ENCODE measurements at places on chromosomes 7 and 10.
A peak's percentile ranks its signal among the peaks of the same experiment; 100 is the strongest.

DNA sequence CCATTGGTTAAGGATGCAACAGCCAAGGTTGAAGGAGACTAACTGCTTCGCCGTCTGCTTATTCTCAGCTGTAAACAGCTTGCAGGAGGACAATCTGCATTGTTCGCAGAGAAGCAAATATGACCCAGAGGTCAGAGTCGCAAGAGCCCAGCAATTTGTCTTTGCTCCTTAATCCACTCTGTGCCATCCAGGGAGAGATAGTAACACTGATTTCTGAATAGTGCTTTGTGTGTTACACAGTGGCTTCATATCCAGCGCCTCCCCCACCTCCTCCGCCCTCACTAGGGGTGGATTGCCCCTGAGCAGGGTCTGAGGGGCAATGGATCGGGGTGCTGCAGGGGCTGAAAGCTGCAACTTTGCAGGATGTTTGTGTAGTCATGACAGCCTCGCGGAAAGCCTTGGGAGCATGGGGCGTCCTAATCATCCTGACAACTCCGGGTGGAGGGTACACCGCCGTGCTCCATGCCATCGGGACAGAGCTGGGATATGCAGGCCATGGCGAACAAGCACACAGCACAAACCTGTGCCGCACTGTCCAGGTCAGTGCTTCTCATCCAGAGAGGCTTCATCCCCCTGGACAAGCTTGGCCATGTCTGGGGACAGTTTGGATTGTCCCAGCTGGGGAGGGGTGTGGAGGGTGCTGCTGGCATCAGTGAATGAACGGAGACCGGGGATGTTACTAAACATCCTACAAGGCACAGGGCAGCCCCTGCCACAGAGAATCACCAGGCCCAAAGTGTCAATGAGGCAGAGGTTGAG is 103.1 kb upstream of the INSIG1 start:
- DNase-seq: no peak

DNA sequence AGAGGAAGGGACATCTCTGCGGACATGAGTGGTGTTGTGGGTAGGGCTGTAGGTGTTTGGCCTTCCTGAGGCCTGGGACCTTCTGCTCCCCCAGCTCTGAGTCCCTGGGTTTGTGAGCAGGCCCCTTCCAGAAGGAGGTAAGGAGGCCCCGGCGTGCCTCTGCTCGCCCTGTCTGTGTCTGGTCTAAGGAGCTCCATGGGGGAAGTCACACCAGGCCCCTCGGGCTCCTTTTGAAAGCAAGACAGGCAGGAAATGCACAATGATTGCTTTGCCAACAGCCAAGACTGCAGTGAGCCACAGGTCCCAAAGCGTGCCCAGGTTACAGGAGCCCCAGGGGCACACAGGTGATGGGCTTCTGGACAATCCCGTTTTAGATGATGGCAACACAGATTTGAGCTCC is 89.5 kb downstream of the FAM53B start:
- no peak for DNase-seq

GRCh38 chr7:16078076-16078952 is 343.0 kb downstream of the CRPPA start:
- DNase-seq: peak; percentile 23

- DNase-seq: no peak
These were observed 164.6 kb downstream of the PTEN start for GRCh38 chr10:88028072-88028471.

DNA sequence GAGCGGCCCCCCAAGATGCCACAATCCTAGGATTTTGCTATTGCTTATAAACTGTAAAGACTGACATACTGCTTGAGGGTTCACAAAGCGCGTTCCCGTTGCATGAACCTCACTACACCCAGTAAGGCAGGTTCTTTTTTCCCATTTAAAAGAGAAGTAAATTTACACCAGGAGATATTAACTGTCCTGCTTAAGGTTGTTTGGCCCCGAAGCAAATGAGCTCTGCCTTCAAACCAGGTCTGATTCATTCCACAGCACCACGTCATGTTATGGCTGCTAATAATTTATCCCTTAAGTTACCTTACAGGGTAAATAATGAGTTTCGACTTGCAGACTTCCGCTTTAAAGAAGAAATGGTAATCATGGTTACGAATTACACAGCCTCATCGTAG is 559 bp upstream of the FKBP14 start:
- no peak for DNase-seq

- DNase-seq: no peak
These were observed 22.9 kb downstream of the ASB13 start for GRCh38 chr10:5643346-5644067.

DNA sequence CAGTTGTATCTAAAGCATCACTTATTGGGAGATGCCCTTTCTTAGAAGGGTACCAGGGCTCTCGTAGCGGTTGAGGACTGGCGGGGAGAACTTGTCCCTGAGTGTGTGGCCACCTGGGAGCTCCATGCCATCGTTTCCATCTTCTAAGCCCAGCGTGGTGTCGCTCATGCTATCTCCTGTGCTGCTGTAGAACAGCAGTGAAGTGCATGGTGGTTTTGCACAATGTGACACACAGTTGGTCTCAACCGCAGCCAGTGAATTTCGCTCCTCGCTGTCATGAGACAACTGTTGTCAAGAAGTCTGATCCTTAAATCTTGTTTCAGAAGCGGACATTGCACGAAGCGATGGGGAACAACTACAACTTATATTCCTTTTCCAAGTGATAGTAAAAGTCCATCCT is 283.4 kb downstream of the GRID1 start:
- DNase-seq: no peak

GRCh38 chr7:40418448-40418847 is 283.6 kb downstream of the SUGCT start:
- DNase-seq: no peak

- DNase-seq: peak; percentile 30
These were observed 120.7 kb downstream of the DYNC2I1 start for GRCh38 chr7:158976849-158977593.

DNA sequence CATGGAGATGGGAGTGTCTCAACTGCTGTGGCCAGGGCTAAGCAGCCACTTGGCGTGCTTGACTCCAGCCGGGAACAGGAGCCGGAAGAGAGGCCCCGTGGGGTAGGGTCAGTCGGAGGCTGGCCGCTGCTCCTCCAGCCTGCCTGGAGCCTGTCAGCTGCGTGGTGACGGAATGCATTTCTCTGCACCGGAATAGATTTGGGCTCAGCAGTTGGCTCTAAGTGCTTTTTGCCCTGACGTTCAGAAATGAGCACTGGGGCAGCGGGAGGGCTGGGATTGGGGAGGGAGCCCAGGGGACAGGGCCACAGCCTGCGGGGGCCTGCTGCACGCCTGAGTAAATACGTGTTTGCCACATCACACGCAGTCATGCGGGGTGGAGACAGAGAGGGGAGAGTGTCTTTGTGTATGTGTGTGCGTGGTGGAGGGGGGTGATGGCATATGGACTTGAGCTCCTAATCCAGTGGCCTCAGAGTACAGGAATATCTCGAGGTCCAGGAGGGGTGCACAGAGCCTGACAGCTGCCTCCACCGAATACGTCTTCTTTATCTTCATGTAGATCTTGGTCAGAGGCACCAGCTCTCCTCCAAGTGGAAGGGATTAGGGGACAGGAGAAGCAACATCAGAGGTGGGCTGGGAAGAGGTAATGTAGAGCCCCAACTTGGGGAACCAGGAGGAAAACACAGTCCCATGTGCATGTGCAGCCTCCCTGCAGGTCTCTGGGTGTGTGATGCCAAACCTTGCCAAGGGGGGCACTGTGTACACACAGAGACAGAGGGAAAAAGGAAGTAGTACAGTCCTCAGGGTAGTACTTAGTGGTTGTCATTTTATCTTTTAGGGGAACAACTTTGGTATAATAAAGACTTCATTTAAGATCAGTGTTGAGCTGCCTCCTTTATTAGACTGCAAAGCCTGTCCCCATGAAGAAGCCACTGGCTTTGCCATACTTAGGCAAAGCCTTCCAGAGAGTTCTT is 151.4 kb downstream of the CDH23 start:
- DNase-seq: no peak

DNA sequence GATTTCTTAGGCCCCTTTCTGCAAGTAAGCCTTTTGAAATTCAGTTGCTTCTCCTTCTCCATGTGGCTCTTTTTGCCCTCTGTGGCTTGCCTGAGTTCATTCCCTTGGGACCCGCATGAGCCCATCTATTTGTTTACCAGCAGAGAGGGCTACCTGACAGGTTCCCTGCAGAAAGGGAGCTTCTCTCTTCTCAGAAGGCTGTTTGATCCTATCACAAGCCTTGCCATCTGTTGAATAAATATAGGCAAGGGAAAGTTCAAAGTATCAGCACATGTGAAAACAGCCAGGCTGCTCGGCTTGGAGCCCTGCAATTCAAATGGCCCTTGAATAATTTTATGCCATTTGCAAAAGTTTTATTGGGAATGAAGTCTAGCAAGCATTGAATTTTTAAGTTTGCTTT is 720.2 kb upstream of the FZD8 start:
- DNase-seq: no peak

GRCh38 chr7:134375206-134375605 is 58.5 kb upstream of the SLC35B4 start:
- no peak for DNase-seq

GRCh38 chr10:33155720-33156638 is 178.5 kb downstream of the NRP1 start:
- DNase-seq: peak; percentile 59

DNA sequence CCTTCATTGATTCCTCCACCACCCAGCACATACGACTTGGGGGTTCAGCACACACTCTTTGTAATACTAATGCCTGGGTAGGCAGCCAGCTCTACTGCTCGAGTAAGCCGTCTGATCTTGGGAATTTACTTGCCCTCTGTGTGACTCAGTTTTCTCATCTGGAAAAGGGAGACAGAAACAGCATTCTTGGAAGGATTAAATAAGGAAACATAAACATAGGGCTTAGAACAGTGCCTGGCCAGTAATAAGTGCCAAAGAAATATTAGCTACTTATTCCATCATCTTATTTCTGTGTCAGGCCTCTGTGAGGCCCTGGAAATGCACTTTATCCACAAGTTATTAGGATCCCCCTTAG is 130.1 kb downstream of the TNS3 start:
- peak; percentile 20 for DNase-seq

GRCh38 chr7:36600314-36600682 is 124.0 kb downstream of the AOAH start:
- DNase-seq: no peak

- DNase-seq: no peak
These were observed 138.3 kb downstream of the BMPER start for GRCh38 chr7:34043461-34044305.
